ENCODE measurements at places on chromosomes 1 and 21.

- DNase-seq = peak; percentile 73
Measured at GRCh38 chr1:206706298-206706791, 21.6 kb downstream of the MAPKAPK2 start.

DNA sequence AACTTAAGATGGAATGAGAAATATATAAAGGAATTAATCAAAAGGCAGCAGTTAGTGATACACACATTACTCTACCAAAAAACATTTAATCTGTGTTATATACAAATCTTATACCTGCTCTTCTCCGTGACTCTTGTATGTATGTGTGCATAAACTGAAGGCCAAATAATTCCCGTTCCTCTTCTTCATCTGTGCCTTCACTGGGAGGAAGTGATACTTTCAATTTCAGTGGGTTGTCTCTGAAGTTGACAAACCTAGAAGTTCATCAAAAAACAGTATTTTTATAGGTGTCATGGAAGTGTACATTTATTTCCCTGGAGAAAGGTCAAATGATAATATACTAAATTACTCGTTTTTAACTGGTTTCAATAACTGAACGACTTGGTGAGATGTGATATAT lies 19.3 kb downstream of the TRMT13 start:
- no peak for DNase-seq

DNA sequence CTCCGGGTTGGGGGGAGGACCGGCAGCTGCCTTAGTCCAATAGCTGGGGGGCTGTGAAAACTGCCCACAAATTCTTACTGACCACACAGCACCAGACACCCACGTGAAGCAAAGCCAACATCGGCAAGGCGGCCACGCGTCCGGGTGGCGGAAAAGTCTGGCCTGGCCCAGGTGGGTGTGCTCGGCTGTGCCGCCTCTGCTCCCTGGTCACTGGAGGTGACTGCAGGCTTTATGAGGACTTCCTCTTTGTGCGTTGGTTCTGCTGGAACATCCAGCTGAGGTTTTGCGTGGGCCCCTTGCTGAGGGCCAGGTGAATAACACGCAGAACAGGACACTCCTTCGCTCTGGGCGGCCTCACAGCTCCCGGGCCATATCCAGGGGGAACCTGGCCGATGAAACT lies 35.4 kb downstream of the FAAP20 start:
- DNase-seq = no peak

DNA sequence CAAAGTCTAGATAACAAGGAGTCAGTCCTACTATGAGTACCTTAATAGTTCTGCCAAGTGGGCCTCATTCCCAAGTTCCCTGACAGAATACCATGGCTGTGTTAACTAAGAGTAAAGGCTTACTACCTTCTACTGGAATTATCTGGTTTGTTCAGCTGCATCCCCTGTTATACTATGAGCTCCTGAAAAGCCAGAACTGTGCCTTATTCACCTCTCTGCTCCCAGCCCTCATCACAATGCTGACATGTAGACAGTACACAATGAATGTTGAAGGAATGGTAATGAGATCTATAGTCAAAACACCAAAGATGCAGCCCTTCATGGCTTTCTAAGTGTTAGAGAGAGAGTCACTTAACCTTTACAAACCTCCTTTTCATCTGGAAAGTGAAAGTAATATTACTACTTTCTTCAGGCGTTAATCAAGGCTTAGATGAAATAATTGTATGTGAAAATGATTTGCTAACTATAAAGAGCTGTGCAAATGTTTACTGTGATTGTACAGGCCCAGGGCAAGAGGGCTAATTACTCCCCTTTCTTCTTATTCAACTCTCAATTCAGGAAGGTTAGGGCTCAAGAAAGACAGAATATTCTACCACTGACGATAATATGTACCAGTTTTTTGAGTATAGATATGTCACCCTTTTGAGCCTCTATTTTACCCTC lies 70.3 kb upstream of the MROH9 start:
- DNase-seq = no peak

- DNase-seq = no peak
Measured at GRCh38 chr1:24329797-24330543, 10.8 kb downstream of the GRHL3 start.

DNA sequence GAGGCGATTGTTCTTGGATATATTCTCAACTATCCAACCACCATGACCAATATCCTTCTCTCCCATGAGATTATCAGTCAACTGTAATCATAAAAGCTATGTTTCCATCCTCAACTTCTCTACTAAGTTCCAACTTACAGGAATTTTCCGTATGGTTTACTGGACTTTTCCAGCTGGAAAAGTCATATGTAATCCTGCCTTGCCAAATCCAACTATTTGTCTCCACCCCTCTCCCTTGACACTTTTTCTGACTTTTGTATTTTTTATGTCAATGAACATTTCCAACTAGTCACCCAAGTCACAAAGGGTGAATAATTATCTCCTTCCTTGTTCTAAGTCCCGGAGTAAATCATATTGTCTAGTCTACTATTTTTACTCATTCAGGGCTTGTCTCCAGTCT lies 293.1 kb downstream of the USP25 start:
- no peak for DNase-seq

DNA sequence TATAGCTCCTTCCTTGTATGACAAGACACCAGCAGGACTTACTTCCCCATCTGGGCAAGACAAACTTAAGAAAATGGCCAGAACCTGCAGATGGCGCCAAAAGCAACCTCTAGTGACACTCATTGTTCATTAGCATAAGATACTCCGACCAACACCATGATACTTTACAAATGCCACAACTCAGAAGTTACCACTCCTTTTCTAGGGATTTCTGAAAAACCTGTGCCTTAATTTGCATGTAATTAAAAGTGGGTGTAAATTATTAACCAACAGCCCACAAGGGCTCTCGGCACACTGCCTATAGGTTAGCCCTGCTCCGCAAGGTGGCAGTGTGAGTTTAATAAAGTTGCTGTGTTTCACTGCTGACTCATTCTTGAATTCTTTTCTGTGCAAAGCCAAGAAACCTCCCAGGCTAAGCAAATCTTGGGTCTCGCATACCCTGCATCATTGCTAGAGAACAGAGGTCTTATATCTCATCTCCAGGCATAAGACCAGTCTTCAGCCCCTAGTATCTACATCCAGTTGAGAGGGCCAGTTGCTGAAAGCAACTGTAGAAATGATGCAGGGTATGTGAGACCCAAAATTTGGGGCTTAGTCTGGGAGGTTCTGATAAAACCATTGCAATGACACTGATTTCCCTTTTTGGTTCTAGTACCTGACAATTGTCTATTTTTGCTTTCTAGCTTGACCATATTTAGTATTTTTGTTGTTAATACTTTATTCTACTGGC lies 86.4 kb downstream of the FAF1 start:
- peak; percentile 75 for DNase-seq

DNA sequence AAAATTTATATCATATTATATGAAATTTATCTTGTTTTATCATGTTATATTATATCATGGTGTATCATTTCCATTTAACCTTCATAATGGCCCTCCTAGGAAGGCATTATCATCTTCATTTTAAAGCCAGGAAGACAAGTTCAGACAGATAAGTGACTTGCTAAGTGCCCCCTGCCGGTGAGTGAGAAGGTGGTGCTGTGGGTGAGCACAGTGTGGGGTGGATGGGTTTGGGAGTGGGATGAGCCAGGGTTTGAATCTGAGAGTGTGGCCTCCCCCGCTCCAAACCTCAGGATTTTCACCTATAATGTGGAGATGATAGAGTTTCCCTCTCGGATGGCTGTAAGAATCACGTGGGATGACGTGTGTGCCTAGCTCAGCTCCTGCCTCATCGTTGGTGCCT lies 108.7 kb upstream of the IGSF21 start:
- no peak for DNase-seq

DNA sequence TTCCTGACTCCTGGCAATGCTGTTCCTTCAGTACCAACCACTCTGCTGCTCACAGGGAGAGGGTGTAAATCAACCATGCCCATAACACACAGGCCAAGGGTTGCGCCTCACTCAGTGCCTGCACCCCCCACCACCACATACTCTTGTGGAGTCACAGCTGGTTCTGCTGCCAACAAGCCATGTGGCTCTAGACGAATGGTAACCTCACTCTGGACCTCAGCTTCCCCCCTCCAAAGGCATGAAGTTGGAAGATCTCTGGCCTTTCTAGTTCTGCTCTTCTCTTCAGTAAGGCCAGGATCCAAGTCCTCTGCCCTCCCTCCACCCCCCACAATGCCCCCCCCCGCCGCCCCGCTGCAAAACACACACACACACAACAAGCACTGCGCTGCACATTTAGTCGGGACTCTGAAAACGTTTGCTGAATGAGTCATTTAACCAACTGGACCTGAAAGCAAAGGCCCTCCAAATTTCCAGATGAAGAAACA lies 1.7 kb upstream of the GLIS1 start:
- DNase-seq = peak; percentile 79

GRCh38 chr1:94180650-94181049 lies 56.7 kb downstream of the ARHGAP29 start:
- no peak for DNase-seq

- DNase-seq = no peak
Measured at GRCh38 chr1:55937840-55938375, 641.5 kb downstream of the PLPP3 start.

DNA sequence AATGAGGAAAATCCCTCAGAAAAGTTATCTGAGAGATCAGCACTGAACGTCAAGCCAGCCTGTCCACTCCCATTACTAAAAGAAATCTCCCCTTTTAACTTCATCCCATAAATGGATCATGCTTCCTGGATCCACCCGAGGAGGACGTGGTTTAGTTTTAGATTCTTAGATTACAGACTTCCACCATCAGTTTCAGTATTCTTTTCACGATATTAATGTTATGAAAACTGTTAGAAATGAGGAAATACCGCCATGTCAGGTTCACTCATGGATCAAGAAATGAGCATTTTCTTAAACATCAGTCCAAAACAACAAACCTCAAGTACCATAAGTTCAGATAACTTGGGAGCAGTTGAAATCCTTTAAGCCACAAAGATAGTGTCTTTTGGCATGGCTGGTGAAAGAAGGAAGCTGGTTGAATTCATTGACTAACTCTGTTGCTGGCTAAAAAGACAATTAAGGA lies 49.8 kb downstream of the NFIA start:
- no peak for DNase-seq

GRCh38 chr21:46012154-46012553 lies 30.6 kb downstream of the COL6A1 start:
- no peak for DNase-seq

DNA sequence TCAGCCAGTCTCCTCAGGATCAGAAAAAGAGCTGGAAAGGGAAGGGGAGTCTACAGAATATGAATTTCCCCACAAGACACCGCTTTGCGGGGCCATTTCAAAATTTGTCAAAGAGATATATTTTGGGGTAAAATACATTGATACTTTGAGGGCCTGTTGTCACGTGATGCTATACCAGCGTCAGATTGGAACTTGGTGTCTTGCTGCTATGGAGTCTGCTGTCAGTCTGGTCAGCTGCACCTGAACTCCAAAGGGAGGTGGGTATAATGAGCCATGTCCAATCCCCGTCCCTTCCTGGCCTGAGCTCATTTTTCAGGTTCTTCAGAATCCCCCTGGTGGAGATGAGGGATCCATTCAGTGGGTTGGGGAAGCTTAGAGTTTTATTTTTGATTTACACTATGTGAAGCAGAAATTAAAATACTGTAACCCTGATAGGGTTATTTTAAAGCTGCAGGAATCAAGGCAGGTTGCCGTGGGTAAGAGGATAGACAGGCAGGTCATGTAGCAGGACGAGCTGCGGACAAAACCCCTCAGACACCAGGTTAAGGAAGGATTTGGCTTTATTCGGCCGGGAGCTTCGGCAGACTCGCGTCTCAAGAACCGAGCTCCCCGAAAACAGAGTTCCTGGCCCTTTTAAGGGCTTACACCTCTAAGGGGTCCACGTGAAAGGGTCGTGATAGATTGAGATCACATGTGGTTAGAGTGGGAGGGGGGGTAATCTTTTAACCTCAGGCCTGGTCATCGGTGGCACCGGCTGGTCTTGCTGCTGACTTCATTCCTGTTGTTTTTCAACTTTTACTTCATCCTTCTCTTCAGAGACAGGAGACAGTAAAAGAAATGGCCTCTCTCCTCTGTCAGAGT lies 2.2 kb upstream of the POFUT2 start:
- DNase-seq = peak; percentile 11

DNA sequence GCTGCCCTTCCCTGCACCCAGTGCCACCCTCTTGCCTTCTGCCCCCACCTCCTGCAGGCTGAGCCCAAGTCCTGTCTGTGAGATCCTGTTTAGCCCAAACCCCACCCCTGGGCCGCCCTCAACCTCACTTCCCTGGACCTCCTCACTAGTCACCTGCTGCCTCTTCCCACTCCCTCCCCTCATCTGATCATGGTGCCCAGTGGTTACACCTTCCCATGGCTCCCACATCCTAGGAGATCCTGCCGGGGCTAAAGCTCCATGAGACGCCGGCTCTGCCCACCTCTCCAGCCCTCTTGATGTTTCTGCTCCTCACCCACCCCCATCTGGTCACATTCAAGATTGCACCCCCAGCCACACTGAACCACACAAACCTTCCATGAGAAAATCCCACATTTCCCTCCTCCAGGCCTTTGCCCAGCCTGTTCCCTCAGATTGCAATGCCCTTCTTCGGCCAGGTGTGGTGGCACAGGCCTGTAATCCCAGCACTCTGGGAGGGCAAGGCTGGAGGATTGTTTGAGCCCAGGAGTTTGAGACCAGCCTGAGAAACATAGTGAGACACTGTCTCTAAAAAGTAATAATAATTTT lies 17.0 kb downstream of the TTC39A start:
- DNase-seq = peak; percentile 30

DNA sequence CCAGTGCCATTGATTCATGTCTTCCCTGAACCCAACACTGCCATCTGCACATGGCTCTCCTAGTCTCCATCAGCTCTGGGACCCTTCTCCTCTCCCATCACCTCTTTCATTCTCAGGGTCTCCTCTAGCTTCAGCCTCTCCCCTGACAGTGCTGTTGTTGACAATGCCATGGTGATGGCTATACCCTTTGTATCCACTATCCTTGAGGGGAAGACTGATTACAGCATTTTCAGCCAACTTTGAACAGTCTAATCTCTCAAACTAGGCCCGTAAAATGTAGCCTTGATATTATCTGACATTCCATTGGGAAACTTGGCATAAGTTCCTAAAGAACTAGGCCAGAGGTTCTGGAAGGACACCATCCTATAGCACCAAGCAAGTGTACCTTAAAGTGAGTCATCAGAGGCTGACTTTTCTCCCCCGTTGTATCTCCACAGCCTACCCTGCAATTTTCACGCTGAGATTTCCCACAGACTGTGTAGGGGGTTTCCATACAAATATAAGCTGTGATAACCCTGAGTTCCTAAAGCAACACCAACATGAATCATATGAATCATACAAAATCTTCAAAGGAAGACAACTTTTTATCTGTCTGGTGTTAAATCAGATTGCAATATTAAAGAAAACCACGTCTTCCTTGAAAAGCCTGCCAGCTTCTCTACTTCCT lies 5.8 kb downstream of the HAO2 start:
- DNase-seq = peak; percentile 90

- DNase-seq = no peak
Measured at GRCh38 chr1:202798260-202798659, 10.0 kb downstream of the KDM5B start.

GRCh38 chr1:29785137-29785527 lies 548.8 kb downstream of the PTPRU start:
- DNase-seq = no peak

GRCh38 chr21:21019681-21020080 lies 21.5 kb downstream of the NCAM2 start:
- DNase-seq = no peak

GRCh38 chr21:21162786-21163185 lies 164.6 kb downstream of the NCAM2 start:
- DNase-seq = no peak
